NCI-H1092 treated with DMSO at 0.1 percent for 48 hours (cell line): ENCODE measurements at places on chromosomes 1 and 21.

GRCh38 chr1:29868944-29869343, 632.6 kb downstream of the PTPRU start:
- no peak for DNase-seq

GRCh38 chr1:44661781-44662682, 12.2 kb downstream of the TMEM53 start:
- DNase-seq, result peak; percentile 43

DNA sequence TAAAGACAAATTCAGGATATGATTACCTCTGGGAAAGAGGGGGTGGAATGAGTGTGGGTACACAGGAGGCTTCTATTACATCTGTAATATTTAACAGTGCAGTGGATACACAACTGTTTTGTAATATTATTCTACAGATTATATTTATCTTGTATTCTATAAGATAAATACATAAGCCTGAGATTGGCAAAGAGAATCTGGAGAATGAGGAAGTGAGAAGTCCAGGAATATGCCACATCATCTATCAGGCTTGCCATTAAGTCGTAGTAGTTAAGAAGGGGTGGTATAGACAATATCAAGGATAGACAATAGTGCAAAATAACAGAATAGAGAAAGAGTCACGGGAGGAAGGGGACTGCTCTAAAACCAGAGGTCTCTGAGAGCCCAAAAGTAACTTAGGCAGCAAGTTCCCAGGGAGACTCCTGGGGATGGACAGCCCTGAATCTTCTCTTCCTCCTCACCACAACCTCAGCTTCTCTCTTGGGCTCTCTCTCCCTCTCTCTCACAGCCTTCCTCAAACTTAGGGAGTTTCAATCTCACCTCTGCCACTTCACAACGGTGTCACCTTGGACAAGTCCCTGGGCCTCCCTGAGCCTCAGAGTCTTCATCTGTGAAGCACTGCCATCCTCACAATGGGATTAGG, 14.0 kb upstream of the PTAFR start:
- no peak for DNase-seq

DNA sequence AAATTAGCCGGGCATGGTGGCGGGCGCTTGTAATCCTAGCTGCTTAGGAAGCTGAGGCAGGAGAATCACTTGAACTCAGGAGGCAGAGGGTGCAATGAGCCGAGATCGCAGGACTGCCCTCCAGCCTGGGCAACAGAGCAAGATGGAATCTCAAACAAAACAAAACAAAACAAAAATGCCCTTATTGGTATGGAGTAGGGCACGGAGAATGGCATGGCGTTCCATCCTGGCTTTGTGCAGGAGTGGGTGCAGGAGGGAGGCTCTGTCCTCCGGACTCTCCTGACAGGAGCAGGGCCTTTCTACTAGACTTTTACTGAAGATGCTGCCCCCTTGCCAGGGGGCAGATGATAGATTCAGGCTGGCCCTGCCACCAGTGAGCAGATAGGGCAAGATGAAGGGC, 1.0 kb downstream of the TMEM61 start:
- DNase-seq, result no peak

DNA sequence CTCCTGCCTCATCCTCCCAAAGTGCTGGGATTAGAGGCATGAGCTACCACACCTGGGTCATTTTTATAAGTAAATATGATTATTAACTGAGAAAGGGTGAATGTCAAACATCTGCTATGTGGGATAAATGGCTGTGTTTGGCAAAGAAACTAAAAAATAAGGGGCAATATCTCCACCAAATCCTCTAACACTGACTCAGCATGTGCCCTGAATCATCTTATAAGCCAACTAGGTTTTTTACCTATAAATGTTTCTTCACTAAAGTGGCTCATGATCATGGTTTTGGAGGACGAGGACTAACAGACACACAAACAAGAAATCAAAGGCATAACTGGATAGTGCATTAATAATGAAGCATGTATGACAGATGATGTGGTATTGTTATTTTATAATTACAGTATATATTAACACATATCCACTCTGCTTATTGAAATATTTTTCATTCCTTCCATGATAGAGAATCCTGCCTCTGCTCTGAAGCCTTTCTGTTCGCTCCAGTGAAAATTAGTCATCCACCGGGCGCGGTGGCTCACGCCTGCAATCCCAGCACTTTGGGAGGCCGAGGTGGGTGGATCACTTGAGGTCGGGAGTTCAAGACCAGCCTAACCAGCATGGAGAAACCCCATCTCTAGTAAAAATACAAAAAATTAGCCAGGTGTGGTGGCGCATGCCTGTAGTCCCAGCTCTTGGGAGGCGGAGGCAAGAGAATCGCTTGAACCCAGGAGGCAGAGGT, 11.7 kb upstream of the ARHGAP29 start:
- no peak for DNase-seq

- DNase-seq, result no peak
These were observed 8.9 kb downstream of the HYI start for GRCh38 chr1:43444836-43445235.

DNA sequence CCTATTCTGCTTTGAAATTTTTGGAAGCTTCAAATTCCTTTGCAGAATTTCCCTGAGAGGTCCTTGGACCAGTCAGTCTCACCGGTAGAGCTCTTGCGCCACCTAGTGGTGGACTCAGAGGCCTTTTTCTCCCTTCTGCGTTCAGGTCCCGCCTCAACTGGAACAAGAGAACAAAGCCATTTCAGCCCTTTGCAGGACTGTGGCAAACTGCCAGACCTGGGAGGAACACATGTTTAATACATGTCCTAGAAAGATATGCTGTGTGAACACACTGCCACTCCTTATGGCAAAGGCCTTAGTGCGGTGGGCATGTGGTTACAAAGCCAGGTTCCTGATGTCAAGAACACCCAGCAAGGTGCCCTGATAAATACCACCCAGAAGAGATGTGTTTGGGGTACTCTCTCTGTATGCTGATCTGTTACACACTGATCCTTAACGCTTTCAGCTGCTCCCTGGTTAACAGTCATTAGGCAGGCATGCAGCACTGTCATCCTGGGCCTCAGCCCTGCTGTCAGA, 82.2 kb upstream of the SSX2IP start:
- DNase-seq, result peak; percentile 70

DNA sequence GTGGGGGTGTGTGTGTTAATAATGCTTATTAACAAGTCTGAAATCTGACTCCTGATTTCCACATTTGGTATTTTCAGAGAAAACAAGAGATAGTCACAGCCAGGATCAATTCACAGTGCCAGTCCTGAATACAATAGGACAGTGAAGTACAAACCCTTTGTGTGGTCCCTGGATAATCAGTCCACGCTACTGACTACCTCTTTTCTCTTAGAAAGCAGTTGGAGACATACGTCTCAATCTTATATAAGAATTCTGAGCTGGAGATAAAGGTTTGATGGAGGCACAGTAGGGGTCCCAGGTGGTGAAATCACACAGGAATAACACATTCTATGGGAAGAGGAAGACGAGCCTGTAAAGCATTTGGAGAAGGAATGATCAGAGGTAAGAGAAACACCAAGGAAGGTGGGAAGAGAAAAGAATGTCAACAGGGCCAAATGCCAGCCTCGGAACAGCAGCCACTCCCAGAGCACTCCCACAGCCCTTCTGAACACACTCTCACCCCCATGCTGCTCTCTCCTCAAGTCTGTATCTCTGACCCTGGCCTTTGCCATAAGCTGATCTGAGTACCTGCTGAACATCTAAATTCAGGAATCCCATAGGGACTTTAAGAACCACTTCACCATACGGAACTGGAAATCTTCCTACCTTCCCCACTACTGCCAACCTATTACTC, 48.6 kb downstream of the TRAF5 start:
- no peak for DNase-seq

DNA sequence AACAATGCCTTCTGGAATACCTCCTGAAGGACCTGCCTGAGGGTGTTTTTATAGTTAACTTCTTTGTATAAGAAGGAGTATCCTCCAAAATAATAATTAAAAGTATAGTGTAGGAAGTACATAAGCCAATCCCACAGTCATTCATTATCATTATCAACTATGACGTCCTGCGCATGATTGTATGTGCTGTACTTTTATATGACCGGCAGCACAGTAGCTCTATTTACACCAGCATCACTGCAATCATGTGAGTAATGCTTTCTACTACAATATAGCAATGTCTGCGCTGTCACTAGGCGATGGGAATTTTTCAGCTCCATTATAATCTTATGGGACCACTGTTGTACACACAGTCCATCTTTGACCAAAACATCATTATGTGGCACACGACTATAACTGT, 72.0 kb downstream of the BEND5 start:
- no peak for DNase-seq

DNA sequence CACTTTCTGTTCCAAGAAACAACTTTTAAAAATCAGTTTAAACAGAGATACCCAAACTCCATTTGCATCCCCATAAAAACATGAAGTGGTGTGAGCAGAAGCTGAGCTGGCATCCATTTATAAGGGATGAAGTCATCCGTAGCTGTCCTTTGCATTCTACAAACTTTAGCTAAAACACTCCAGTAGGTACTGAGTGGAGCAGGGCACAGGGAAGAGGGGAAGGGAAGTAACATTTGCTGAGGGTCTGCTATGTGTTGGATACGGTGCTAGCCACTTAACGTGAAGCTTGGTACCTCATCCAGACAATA, 32.9 kb downstream of the VWA5B1 start:
- DNase-seq, result no peak

GRCh38 chr1:56081173-56081572, 498.2 kb downstream of the PLPP3 start:
- DNase-seq, result no peak

DNA sequence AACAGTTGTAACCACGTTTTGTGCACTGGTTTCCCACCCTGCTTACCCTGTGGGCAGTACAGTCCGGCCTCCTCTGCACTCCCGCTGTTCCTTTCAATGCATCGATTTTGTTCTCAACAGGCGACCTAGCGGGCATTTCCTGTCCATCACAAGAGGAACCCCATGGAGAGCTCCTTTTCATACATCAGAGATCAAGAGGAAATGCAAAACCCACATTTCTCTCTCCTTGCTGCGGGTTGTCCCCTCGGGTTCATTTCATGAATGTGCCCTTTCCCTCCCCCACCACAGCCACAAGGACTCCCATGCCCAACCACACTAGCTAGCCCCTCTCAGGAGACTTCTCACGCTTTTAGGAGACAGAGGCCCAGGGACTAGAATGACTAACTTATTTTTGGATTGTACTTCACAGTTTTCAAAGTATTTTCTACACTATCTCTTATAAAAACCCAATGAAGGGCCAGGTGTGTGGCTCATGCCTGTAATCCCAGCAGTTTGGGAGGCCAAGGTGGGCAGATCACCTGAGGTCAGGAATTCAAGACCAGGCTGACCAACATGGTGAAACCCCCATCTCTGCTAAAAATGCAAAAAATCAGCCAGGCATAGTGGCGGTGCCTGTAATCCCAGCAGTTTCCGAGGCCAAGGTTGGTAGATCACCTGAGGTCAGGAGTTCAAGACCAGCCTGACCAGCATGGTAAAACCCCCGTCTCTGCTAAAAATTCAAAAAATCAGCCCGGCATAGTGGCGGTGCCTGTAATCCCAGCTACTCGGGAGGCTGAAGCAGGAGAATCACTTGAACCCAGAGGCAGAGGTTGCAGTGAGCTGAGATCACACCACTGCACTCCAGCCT, 18.4 kb downstream of the ATP1A4 start:
- peak; percentile 83 for DNase-seq
